ENCODE measurements at places on chromosomes 6 and 20.

GRCh38 chr6:128803911-128804310 is 79.0 kb upstream of the LAMA2 start:
- no peak for DNase-seq

GRCh38 chr20:32527052-32527446 is 58.1 kb downstream of the NOL4L start:
- DNase-seq = no peak

GRCh38 chr20:35066194-35066593 is 26.4 kb downstream of the TRPC4AP start:
- DNase-seq = no peak

DNA sequence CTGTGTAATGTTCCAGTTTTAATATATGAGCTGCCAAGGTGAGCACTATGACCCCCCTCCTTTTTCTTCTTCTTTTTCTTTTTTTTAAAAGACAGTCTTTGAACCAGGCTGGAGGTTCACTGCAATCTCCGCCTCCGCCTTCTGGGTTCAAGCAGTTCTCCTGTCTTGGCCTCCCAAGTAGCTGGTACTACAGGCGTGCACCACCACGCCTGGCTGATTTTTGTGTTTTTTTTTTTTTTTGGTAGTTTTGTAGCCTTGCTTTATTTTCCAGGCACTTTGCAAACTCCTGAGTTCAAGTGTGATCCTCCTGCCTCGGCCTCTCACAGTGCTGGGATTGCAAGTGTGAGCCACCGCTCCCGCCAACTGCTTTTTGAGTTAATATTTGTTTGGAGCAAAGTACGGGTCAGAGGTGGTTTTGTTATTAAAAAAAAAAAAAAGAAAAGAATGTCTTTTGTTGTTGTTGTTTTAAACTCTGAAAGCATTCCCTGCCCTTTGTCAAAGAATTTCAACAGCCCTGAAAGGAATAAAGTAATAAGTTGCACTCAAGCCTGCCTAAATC is 78.6 kb downstream of the JARID2 start:
- DNase-seq = no peak

- no peak for DNase-seq
Observed at GRCh38 chr6:147099974-147100373, 104.2 kb upstream of the STXBP5 start.

GRCh38 chr20:25053255-25054031 is 4.5 kb downstream of the ACSS1 start:
- DNase-seq = no peak

DNA sequence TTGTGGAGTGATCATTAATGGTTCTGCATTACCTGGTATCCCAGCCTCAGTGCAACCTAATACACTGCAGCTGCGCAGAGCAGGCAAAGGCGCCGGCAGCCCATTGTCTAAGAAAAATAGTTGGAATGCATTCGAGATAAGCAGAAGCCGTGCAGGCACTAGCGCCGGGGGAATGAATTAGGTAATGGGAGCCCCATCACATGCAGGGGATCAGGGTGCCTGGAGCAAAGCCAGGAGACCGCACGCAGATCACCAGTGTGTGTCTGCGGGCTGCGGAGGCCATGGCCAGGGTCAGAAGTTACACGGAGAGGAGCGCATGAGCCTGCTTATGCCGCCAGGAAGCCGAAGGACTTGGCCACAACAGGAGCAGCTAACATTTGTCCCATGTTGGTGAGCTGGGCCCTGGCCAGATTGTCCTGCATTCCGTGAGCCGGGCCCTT is 156.8 kb downstream of the DLL1 start:
- no peak for DNase-seq

- no peak for DNase-seq
Observed at GRCh38 chr6:150236544-150236943, 93.7 kb downstream of the PPP1R14C start.

DNA sequence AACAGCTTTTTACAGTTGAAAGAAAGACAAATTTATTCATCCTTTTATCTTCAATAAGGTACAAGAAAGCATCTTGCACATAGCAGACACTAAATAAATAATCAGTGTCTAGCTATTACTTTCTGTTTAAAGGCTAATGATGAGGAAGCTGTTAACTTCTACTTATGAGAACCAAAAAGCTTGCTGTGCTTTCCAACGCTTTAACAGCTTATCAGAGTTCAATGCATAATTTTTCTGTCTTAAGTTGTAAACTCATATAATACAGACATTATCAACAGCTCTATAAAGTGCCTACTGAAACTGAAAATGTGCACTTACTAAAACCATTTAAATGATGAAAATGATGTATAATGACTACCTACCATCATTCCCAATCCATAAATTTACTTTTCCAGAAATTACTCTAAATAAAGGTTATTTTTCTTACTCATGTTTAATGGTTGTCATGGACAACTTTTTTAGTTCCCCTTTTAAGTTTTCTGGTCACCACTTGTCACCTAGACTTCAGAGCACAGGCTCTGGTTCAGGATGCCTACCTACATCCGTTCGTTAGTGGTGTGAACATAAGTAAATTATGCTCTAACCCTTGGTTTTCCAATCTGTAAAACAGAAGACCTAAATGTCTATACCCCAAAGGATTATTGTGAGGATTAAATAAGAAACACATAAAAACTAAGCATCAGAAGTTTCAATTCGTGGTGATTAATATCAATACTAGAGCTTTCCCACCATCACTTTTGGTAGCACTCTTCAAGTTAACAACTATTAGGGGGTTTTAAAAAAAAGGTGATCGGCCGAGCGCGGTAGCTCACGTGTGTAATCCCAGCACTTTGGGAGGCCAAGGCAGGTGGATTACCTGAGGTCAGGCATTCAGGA is 8.0 kb downstream of the PNISR start:
- peak; percentile 38 for DNase-seq

DNA sequence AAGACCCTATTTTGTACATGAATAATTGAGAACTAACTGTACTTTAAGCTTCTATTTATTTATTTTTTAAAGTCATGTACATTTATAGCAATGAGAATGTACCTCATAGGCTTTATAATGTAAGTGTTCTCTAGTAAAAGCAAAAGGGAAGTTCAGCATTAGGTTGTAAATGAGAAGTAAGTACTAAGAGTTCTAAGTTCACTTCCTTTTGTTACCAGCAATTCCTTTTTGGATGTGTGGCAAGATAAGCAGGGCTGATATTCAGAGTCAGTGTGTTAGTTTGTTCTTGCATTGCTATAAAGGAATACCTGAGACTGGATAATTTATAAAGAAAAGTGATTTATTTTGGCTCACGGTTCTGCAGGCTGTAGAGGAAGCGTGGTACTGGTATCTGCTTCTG is 54.0 kb upstream of the CCN2 start:
- no peak for DNase-seq

DNA sequence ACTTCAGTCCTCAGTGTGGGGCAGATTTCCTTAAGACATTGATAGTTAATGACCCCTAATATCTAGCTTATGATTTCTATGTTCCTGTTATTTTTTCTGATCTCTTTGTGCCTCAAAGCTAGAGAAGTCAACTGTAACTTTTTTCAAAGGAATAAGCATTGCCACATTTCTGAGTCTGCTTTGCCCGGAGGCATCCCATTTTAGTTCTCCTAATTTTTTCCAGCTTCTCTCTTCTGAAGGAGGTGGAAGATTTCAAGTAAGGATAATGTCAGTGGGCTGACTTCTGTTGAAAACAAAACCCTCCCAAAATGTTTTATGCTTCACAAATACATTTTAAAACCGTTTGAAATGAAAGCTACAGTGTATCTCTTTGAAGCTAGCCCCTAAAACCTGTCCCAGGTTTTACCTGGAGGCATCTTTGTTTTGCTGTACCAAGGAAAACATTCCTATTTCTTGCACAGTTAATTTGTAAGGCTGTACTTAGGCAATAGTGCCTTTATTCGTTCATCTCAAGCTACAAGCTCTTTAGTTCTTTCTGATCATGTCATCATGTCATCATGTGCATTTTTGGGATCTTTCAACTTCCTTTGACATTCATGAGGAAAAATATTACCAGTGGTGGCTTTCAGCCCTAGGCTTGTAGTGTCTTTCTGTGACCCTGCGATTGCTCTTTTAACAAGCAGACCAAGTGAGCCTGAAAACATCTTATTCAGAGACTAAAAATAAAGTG is 45.7 kb downstream of the TSPYL4 start:
- no peak for DNase-seq

GRCh38 chr6:127690588-127690987 is 113.6 kb downstream of the C6orf58 start:
- DNase-seq = no peak

DNA sequence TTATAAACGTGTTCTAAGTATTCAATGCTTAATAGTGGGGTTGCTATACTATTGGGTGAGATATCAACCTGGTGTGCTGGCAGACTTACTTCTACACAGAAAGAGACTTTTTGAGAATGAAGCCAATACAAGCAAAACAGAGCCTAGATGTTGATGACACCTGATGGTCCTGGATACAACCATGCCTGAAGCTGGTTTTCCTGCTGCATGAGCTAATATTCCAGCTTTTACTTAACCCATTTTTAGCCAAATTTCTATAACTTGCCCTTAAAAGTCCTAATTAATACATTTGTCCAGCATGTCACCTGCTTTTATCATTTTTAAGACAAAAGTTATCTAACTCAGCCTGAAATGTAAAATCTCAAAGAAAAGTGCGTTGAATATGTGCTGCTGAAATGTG is 86.2 kb downstream of the PFDN4 start:
- DNase-seq = no peak

DNA sequence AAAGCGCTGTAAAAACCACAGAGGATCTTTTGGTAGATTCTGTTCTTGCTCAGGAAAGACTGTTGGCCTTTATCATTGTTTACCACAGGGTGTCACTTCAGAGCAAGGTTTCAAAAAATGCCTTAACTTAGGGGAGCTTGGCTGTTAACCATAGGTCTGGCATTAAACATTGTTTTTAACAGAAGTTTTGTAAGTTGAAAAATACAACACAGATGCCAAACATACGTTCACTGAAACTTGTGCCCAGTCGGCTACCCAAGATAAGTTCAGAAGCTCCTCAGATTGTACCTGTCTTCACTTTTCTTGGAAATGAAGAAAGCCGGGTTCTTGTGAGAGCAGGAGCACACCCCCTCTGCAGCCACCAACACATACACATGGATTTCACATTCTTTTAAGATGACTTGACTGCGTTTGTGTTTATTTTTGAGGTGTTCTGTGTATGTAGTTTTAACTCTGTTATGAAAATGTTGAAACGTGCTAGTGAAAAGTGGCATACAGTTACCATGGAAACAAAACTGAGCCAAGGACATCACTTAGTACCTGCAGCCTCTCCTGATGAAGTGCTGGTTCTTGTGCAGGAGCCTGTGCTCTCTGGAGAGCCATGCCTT is 64.9 kb downstream of the SYCP2L start:
- DNase-seq = no peak

DNA sequence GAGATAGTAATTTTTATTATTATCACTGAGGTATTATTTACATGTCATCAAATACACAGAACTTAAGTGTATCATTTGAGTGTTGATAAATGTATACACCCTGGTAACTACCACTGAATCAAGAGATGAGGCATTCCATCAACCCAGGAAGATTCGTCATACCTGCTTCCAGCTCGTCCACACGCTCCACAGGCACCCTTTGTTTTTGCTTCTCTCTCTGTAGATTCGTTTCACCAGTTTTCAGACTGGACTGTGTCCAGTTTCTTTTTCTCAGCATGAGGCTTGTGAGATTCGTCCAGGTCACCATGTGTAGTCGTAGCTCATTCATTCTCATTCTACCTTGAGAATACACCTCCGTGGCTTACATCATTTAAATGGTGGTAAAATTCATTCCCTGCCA is 64.5 kb downstream of the BFSP1 start:
- no peak for DNase-seq

DNA sequence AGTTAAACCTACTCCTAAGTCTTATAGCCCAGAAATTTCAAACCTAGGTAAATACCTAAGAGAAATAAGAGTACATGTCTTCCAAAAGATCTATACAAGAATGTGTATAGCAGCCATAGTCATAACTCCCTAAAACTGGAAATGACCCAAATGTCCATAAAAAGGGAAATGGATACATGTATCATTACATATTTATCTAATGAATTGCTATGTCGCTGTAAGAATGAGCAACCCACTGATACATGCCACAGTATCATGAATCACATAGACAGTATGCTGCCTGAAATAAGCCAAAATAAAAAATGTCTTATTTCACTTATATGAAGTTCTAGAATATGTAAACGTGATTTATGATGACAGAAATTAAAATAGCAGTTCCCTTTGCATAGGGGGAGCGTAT is 679.5 kb downstream of the MAFB start:
- no peak for DNase-seq

- no peak for DNase-seq
Observed at GRCh38 chr6:3410385-3411360, 46.2 kb downstream of the SLC22A23 start.

DNA sequence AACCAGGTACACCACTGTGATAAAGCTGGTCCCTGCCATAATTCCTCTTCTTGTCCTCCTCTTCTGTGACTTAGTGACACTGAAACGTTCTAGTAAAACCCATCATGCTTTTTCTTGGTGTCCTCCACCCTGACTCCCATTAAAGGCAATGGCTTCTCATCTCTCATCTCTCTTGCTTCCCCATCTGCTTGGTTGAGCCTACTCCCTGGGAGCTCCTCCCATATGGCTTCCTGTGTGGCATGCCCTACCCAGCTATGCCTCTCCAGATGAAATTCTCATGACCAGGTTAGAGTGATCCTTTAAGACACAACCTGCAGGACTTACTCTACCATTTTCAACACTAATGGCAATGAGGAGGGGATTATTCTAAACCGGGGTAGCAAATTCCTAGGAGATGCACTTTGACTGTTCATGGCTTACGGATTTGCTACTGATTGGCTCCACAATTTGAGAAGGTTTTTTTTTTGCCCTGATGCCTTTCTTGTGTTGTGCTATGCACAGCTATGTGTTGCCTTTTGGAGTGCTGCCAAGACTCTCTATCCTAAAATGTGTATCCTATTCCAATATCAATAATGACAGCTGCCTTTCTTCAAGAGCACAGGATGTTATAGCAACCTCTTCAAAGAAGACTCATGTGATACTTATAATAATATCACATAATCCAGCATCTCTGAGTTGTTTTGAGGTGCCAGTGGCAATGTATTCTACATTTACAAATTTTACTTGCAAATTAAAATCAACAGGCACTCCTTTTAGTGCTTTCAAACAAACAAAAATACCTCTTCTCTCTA is 6.1 kb downstream of the SIRPG start:
- no peak for DNase-seq

- no peak for DNase-seq
Observed at GRCh38 chr6:40049128-40049527, 114.9 kb upstream of the MOCS1 start.

DNA sequence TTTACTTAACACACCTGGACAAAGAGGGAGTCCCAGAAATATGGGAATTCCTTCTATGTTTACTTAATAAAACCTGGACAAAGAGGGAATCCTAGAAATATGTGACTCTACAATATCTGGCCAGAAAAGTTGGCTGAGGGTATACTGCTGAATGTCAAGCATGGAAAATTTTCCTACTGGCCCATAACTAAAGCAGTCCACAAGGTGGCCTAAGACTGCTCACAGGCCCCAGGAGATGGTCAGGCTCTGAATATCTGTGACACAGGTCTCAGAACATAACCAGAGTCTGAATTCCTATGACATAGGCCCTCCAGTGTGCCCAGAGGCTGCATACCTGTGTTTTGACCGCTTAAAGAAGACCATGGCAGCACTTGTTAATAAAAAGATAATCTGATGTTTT is 578.2 kb upstream of the NRSN1 start:
- DNase-seq = no peak
